ENCODE measurements at places on chromosomes 1 and 21.

GRCh38 chr1:225595452-225595851 lies 57.5 kb downstream of the ENAH start:
- no peak for DNase-seq

GRCh38 chr1:9809100-9809510 lies 14.7 kb downstream of the CLSTN1 start:
- DNase-seq: no peak

- no peak for DNase-seq
These were observed 24.8 kb upstream of the ATP2B4 start for GRCh38 chr1:203601716-203602309.

- DNase-seq: no peak
These were observed 14.5 kb downstream of the KDF1 start for GRCh38 chr1:26945728-26946127.

All from amniotic stem cell (primary cell).